Adipocyte (in vitro differentiated cells): ENCODE measurements at places on chromosomes 5 and 9.

DNA sequence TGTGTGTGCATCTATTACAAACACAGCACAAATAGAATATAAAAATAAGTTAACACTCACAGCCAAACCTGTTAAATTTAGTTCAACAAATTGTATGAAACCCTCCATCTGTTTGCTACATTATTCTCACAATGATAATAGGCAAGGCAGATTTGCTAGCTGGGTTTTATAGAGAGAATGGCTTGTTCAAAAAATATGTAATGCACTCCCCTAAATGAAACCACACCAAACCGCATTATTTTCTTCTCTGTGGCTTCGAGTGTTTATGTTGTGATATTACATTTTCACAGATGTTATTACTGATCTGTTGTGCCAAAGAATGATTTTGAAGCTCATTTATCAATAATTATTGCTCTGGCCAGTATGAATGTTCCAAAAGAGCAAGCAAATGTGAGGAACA is 92.9 kb downstream of the SPATA31D1 start:
- DNase-seq, result no peak

DNA sequence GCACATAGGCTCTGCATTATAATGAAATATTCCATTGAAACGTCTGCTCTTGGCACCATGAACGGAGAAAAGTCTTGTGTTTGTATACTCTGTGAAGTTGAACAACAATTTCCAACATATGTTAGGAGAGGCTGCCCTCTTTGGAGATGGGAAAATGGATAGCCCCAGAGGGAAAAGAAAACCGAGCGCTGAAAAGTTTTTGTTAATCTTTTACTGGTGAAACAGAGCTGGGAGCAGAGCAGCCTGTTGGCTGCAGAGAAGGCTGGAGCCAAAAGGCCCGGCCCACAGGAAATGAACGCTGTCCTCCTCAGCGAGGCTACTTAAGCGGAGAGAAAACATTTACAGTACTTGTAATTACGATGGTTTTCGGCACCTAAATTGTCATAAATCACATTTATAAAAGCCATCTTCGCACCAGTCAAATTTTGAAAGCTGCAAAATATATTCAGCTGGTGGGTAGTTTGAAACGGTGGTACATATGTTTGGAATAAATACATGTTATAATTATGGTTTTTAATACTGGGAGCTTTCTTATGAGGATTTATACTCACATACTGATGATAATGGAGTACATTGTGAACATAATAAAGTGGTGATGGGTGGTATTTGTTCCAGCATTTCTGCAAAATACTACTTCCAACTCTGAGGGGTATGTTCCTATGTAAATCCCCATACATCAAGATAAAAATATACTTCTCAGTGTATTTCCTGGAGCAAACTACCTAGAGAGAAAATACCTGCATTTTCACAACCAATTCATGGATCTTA is 129.6 kb upstream of the CNTLN start:
- peak; percentile 93 for DNase-seq

- peak; percentile 25 for DNase-seq
These were observed 177.9 kb upstream of the MAP3K1 start for GRCh38 chr5:56637321-56637920.

DNA sequence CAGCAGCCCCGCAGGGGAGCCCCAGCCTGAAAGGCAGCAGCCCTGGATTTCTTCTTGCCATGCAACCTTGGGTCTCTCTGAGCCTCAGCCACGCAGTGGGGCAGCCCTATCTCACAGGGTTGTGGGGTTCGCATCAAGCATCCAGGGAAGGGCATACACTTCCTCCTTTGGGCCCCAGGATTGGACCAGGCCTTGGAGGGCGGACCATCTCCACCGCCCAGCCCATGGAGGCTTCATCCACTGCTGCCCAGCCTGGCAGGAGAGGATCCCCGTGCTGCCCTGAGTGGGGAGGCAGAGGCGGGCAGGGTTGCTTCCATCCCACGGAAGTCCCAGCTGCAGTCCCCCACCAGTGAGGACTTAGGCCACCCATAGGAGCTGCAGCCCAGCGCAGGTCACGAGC is 5.3 kb downstream of the ADAMTS2 start:
- DNase-seq, result no peak

- no peak for DNase-seq
These were observed 33.3 kb upstream of the ABCA1 start for GRCh38 chr9:104961238-104961637.

- peak; percentile 30 for DNase-seq
These were observed 74.2 kb downstream of the MAMDC2 start for GRCh38 chr9:70117835-70118319.

DNA sequence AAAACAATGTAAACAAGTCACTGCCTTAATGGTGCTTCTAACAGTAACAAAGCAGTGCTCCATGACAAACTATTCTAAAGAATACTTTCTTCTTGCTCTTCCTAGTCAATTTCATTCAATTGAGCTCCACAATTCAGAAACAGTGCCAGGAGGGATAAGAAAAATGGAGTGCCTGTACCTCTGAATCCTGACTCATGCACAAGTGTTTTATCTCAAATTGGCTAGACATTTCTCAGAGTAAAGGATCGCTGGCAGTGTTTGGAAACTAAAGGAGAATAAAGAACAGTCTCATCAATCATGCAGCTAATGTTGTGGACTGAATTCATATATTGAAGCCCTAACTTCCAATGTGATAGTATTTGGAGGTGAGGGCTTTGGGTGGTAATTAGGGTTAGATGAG is 27.6 kb downstream of the SLC25A51 start:
- DNase-seq, result no peak

GRCh38 chr5:115940080-115940810 is 22.0 kb upstream of the LVRN start:
- no peak for DNase-seq

DNA sequence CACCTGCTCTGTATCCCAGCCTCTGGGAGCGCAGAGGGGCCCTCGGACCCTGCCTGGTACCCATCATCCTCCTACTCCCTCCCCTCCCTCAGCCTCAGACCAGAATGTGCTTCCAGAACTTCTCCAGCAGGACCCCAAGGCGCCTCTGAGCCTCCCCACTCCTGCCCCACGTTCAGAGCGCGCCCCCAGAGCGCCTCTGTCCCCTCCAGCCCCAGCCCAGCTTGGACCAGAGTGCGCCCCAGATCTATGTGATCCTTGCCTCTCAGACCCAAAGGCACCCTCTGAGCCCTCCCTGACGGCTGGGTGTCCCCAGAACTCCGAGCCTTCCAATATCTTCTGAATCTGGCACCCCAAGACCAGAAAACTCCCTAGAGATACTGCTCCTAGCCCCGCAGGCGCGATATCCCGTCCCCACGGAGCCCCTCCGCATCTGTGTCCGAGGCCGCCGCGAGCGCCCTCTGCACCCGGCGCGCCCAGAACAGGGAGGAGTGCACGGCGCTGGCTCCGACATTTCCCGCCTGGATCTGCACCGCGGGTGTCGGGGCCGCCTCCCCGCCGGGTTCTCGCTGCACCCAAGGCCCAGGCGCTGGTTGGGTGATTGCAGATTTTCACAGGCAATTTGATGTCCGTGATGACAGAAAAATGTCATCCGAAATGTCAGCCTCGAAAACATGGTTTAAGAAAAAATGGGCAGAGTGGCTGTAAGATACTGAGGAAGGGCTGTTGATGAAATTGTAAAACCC is 522 bp downstream of the BHMT start:
- DNase-seq, result no peak

- no peak for DNase-seq
These were observed 194.8 kb downstream of the SPOCK1 start for GRCh38 chr5:137304226-137304874.

GRCh38 chr9:93591301-93592007 is 15.1 kb downstream of the PHF2 start:
- DNase-seq, result no peak

GRCh38 chr9:95447660-95448420 is 68.9 kb downstream of the PTCH1 start:
- DNase-seq, result no peak

- DNase-seq, result peak; percentile 24
These were observed 89.6 kb upstream of the BNC2 start for GRCh38 chr9:16960084-16960483.

GRCh38 chr5:66066826-66067225 is 77.3 kb upstream of the SREK1 start:
- no peak for DNase-seq

DNA sequence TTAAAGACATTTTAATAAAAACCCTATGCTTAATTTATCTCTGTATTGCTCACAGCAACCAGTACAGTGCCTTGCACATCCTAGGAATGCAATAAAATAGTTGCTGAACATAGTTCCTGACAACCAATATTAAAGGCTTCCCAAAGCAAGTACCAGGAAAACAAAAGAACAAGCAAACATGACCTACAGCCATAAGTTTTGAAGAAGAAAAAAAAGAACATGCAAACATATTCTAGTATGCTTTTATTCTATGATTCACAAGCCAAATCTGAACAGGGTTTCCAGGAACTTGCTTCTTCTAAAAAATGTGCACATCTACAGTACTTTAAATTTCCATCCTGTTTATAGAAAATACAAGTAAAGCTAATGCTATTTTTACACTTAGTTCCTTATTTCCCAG is 4.5 kb downstream of the CEMIP2 start:
- DNase-seq, result peak; percentile 57

DNA sequence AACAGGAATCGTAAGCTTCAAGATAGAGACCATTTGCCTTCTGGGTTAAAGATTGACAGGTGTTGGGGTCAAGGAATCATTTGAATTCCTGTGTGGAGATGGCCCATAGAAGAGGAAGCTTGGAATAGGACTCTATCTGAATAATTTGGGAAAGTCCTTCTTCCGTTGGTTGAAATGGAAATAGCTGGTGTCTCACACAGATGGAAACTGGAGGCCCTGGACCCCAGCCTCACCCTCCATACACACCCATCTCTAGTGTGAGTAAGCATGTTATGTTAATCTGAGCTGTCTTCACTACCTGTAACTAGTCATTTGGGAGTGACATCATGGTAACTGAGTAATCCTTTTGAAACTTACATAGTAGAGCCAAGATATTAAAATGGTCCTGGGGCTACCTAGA is 184.4 kb downstream of the CD180 start:
- DNase-seq, result no peak

GRCh38 chr9:85212209-85212608 is 529.5 kb downstream of the AGTPBP1 start:
- DNase-seq, result no peak

DNA sequence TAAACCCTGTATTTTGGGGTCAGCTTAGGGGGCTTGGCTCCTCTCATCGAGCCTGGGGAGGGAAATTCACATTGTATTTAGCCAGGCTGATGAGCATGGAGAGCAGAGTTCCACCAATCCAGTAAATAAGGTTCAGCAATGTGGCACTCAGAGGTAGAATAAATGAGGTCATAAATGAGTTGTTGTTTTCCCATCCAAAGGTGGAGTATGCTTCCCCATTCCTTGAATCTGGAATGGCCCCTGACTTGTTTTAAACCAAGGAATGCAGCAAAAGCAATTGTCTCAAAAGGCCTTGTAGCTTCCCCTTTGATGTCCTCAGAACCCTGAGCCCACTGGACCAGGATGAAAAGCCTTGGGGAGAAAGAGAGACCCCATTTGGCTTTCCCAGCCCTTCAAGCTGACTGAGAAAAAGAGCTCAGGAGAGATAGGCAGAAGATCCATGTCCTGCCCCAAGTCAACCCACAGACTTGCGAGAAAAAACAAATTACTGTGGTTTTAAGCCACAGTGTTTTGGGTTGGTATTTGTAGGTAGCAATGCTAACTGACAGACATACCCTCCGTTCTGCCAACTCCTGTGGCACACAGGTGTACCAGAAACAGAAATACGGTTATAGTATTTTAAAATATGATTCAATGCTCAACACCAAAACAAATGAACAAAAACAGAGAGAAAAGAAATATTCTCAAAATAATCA is 566.0 kb upstream of the DMAC1 start:
- DNase-seq, result no peak

DNA sequence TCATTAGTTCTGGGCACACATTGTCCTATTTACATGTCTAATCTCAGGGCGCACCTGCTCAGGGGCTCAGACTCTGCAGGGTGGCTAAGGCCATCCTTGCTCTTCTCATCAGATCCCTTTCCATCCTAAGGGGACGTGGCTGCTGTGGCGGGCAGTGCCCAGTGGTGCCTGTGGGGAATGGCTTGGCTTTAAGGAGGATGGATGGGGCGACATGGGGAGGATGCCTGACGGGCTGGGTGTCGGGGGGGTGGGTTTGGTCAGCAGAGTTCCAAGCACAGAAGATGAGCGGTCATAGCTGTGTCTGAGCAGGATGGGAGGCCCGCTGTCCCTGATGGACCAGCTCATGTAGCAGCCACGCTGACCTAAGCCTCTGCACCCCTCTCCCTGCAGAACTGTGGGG is 40.9 kb upstream of the SUSD3 start:
- no peak for DNase-seq

- no peak for DNase-seq
These were observed 24.1 kb upstream of the CDH9 start for GRCh38 chr5:27062451-27062850.

- no peak for DNase-seq
These were observed 84.5 kb downstream of the NDFIP1 start for GRCh38 chr5:142193114-142193428.

DNA sequence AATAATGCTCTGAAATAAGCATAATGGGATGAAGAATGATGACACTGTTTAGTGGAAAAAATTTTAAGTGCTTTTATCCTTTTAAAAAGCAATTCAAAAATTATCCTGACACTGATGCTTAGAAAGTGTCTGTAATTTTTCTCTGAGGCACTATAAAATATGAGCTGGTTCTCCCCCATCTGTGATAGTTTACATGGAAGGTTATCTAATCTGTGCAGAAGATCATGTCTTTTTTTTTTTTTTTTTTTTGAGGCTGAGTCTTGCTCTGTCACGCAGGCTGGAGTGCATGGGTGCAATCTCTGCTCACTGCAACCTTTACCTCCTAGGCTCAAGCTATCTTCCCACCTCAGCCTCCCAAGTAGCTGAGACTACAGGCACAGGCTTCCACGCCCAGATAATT is 15.2 kb upstream of the TAF11L2 start:
- DNase-seq, result no peak

DNA sequence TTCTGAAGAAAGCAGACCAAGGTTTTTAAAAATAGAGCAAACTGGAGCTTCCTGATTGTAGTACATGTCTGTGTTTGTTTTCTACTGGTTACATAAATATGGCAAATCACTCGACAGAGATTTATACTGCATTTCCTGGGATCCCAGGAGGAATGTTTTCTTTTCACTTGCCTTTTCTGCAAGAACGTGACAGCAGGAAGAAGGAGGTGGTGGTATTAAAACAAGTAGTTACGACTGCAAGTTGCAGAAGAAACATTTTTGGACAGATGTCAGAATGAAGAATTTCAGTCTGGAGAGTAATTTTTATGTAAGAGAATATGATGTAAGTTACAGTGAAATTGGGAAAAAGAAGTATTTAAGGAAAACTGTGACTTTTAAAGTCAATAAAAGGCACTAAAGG is 253.7 kb upstream of the NFIL3 start:
- DNase-seq, result peak; percentile 54
